ENCODE measurements at places on chromosomes 7 and 10. TPM values are rescaled to one million over a fixed set of nuclear protein-coding genes. Genes with fewer than 3 reads are reported as not detected.

GIMAP4 gene
- total RNA-seq = not detected

FAM20C gene
- 37.8 TPM for total RNA-seq

CHST3 gene
- 36.1 TPM for total RNA-seq

PLEKHS1 gene
- total RNA-seq = not detected

VWC2 gene
- total RNA-seq = not detected
